ENCODE measurements at places on chromosomes 5 and 9.

DNA sequence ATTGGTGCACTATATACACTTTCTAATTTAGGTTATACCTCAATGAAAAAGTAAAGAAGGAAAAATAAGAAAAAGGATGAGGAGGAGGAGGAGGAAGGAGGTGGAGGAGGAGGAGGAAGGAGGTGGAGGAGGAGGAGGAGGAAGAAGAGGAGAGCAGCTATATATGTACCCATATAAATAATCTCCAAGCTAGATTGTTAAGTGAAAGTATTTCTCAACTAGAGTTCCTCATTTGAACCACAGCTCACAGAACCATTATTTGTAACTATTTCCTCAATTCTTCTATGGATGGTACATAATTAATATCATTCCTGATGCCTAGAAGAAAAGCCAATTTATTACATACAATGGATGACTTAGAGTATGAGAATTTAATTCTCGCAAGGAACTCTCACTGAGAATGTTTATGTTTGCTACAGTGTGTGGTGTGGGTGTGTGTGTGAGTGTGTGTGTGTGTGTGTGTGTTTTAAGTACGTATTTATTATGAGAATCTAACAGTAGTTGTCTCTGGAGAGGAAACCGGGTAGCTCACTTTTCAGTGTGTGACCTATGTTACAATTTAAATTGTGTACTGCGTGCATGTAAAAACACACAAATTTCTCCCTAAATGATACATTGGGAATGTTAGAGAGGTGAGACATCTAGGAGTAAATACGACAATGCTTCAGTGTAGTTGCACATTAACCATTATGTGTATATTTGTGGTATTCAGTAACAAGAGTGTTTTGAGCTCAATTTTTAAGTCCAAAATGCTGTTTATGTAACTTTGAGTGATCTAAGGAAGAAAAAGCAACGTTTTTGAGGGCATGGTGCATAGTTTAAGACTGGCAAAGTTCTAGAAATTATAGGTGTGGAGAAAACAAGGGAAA, 20.2 kb upstream of the NREP start:
- no peak for DNase-seq

- no peak for DNase-seq
Measured at GRCh38 chr9:133945977-133946753, 46.0 kb downstream of the VAV2 start.

GRCh38 chr9:125742657-125743056, 4.5 kb upstream of the PBX3 start:
- DNase-seq, result no peak

- DNase-seq, result no peak
Measured at GRCh38 chr5:163943546-163943945, 438.1 kb downstream of the MAT2B start.

DNA sequence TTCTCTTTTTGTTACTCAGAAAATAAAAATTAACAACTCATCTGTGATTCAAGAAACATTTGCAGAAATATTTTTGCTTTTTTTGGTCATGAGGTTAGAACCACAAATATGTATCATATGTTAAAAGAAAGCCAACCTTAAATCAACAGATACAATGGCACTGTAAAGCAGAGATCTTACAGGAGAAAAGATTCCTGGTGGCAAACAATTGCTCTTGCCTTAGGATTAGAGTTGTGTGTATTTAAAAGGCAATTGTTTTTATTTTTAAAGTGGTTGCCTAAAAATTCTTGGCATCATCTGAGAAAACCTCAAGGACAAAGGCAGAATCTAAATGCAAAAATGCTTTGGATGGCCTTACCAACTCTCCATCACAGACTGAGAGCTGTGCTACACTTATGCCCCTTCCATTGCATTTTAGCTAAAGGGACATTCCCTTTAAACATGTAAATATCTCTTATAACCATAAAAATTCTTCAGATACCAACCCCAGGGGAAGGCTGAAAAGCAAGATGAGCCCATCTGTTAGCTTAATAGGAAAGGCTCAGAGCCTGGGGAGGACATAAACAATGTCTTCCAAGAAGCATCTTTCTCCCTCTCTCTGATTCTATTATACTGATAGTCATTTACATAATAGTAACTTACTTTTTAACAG, 100.4 kb downstream of the FAM114A2 start:
- DNase-seq, result no peak

DNA sequence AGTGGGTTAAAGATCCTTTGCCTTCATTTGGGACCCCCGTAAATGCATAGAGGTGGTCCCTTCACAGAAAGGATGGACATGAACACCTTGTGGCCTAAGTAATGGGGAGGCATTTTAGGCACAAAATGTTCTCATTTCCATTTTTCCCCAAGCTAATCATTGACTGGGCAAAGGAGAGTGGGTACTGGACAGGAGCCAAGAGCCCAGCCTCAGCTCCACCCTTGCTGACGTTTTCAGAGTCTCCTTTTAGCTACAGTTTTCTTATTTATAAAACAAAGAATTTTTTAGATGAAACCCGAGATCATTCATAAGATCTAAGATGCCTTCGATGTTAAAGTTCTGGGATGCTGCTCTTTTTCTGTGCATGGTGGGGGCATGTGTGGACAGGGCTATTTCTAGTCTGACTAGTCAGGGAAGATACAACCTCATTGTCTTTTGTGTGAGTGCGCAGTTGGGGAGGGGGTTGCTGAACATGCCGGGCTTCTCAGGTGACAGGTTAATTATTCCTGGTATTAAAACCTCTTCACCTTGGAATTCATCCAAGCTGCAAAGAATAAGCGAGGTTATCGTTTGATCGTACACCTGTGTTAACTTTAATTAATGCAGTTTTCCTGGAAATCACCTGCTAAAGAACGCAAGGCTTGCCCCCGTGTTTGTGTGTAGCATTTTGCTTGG, 48.4 kb downstream of the ADAMTS16 start:
- DNase-seq, result no peak

- DNase-seq, result no peak
Measured at GRCh38 chr5:32436553-32437242, 7.8 kb downstream of the ZFR start.

DNA sequence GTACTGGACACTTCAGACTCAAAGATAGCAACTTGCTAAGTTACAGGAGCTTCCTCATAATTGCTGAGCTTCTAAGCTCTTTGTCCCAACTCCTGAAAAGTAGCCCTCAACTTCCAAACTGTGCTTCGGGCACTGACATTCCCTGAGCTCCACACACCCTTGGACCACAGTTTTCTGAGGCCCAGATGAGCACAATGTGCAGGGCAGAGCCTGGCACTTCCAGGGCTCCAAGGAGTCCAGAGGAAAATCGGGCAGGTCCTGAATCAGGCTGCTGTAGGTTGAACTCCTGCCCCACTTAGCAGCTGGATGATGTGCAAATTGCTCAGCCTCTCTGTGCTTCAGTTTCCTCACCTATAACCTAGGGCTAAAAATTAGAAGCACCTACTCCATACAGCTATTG, 54.6 kb upstream of the KCNIP1 start:
- no peak for DNase-seq

- DNase-seq, result no peak
Measured at GRCh38 chr9:115877852-115878438, 275.6 kb upstream of the PAPPA start.

DNA sequence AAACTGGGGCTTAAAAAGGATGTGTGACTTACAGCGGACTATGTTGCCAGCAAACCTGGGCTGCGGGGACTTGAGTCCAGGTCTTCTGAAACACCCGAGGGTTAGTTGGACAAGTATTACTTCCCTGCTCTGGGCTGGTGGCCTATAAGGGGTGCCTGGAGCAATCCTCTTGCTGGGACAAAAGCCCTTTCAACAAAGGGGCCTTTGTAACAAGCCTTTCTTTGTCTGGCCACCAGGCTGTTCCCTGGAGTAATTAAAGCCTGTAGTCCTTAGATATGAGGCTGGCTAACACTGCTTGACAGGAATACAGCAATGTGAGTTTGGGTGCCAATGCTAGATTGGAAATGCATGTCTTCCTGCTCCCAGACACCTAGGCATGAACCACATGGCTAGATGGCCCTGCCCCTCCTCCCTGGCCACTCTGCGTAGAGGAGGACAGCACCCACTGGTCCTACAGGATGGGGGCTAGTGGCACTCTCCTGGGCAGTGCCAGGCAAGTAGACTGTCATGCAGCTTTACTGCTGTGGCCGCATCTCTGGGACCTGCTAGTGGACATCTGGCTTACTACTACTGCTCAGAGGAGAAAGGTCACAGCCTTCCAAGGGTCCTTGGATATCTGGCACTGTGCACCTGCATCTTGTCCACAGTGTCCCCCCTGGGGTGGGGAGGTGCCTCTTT, 343.1 kb downstream of the ZSWIM6 start:
- DNase-seq, result no peak

- DNase-seq, result no peak
Measured at GRCh38 chr5:118968925-118969375, 19.4 kb downstream of the DTWD2 start.

GRCh38 chr5:175831507-175831906, 39.9 kb upstream of the CPLX2 start:
- no peak for DNase-seq

GRCh38 chr5:134536876-134537275, 11.4 kb downstream of the JADE2 start:
- no peak for DNase-seq

DNA sequence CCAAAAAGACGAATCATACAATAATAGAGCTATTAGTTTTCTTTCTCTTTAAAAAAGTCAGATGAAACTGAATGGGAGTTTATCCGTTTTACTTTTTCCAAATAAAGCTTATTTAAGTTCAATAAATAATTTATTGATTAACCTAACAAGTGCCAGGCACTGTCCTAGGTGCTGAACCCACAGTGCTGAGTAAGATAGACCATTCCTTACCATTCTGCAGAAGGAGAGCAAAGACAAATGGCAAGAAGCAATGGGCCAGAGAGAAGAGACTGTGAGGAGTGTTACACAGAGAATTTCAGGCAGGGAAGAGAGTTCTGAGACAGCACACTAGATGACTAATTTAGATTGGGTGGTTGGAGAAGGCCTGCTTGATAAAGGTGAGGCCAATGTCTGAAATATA, 127.2 kb downstream of the AUH start:
- no peak for DNase-seq

- DNase-seq, result no peak
Measured at GRCh38 chr5:133758641-133759040, 146.3 kb upstream of the FSTL4 start.

DNA sequence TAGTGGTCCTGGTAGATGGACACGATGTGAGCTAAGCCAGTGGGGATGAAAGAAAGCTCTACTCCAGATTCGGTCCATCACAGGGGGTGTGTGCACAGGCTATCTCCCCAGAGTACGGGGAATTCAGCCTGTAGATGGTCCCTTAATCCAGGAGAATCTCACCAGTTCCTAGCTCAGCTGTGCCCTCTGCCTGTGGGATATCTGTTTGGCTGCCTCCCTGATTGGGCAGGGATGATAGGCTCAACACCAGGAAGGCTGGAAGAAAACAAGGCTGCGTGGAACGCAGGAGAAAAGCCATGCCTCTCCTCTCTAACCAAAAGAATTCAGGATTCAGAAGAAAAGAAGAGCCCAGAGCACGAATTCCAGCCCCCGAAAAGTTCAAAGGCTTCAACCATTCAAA, 40.9 kb downstream of the VLDLR start:
- no peak for DNase-seq

DNA sequence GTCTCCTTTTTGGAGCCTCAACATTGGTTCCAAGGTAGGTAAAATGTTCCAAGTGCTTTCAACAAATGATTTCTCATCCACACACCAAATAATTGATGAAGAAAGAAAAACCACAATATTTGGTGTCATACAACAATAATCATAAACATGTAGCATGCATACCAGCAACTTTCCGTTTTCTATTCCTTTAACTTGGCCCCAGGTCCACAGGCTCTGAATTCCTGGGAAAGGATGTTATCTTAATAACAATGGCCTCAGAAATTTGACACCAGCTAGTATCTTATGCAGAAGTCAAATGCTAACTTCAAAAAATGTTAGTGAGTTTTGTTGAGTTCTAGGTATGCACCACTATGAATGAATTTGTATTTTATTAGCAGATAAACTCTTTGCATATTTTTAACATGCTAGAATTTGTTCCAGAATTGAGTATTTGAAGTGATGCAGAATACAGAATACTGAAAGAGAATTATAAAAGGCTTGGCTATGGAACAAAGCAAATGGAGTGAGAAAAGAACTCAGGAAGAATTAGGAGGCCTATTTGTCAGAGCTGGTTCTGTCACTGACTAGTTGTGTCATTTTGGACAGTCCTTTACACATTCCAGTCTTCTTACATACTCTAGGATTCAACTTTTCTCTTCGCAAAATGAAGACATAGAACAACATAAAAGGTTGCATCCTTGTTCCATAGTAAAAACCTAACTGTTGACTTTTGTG, 435.3 kb upstream of the TNC start:
- no peak for DNase-seq

GRCh38 chr5:87541033-87541432, 128.3 kb upstream of the CCNH start:
- DNase-seq, result no peak

DNA sequence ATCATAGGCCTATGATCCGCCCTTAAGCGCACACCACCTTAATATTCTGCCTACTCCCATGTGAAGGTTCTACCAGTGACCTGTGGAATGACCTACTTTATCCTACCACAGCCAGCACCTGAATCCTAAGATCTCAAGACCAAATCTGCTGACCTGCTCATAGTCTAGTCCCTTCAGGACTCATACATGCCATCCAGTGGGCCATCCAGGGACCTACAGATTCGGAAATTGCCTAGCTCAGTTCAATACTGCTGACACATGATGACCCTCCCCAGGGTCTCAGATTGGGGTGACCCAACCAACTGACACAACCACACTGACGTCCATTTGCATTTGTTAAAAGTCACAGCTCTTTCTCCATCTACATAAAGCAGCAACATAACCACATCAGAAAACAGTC, 443.8 kb upstream of the ST8SIA4 start:
- DNase-seq, result no peak

DNA sequence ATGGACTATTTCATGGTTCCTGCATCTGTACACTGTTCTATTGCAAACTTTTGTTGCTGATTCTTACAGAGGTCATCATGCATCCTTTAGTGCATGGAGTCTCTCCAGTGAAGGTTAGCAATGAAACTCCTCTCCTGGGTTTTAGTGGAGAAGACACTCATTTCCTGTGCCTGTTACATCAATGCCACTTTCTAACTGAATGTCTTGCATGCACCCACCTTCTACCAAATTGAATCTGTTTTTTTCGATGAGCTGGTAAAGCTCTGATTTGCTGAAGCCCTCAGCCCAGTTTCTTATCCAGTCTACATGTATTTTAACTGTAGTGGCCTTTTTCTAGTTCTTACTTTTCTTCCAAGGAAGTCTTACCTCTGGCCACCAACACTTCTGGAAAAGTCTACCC, 591.8 kb upstream of the ADAMTS16 start:
- DNase-seq, result no peak

DNA sequence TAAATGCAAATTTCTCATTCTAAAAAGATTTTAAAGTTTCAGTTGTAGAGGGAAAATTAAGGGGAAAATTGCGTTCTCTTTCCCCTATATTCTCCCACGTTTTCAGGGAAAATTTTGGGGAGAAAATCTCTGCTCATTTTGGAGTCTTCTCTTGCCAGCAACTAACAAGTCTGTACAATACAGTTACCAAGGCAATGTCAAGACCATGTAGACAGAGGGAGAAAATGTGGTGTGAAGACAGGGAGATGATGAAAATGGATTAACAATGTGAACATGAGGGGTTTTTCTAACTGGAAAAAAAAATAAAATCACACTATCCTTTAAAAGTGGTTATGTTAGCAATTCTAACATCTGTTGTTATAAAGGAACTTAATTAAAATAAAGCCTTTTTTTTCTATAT, 22.3 kb downstream of the SLC1A3 start:
- DNase-seq, result no peak
